Urothelium cell line (cell line): ENCODE measurements at places on chromosomes 2 and 18.

- peak; percentile 9 for DNase-seq
These were observed 562.7 kb upstream of the SLC39A10 start for GRCh38 chr2:195094330-195094729.

DNA sequence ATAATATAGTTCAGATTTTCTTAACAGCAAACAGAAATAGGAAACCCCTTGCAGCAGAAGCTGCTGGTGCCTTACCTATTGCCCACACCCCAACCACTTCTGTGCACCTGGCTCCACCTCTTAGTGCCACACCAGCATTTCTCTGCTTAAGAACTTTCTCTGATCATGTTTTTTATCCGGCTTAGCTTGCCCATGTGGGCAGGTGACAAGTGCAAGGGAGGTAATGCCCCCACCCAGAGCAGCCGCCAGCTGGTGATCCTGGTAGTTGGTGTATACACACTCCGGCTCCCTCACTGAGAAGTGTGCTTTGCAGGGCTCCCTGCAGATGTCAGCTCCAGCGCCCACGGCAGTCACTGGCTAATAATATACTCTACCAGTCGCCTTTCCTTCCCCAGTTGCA lies 126.3 kb downstream of the ALPK2 start:
- DNase-seq: no peak

- DNase-seq: no peak
These were observed at the start of gene CHRNA1 for GRCh38 chr2:174764280-174765255. TSS of gene CHRNA1 (minus strand) at chr2:174764472. CDS start at chr2:174764394, 78 bp downstream.

DNA sequence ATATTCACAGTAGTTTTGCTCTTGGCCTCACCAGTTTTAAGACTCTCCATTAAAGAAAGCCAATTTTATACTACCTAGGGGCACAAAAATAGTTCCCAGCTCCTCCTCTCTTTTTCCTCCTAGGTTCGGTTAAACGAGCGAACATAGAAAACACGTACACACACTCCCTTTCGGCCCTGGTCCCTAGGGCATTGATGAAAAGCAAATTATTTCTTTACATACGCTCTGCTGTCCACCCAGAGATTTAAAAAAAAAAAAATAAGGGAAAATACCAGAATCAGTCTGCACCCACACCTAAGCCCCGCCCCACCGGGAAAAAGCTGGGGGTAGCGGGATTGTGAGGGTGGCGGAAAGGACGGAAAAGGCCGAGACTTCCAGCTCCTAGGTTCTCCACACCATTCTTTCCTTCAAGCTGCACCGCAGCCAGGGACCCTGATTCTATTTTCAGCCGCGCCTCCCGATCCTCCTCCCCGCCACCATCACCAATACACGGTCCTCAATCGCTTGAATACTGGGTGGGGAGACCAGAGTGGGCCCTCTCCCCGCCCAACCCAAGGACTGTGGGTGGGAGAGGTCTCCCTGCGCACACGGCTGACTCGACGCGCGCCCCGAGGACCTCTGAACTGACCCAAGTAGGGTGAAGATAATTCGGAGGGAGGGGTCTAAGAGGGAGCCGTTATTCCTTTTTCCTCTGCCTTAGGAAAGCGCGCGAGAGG lies 769 bp downstream of the ATF2 start:
- DNase-seq: peak; percentile 38

DNA sequence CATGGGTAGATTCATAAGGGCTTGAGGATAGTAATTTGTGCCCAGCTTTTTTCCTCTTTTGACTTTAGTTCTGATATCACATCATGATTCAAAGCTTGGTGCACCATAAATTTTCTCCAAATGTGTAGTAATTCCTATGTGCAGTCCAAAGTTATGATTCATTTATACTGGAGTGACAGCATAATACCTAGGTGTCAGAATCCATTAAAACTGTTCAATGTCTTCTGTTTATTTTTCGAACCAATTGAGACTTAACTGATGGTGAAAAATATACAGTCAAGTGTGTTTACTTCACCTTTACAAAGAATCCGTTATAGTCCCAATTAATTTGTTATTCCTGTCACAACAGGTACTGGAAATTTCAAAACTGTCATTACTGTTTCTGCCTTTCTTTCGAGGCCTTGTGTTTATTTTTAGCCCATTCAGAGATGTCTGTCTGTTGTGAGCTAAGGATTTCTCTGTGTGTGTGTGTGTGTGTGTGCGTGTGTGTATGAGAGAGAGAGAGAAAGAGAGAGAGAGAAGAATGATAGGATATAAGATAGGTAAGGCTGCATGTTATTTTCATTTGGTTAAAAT lies 389.7 kb upstream of the ATP5MC3 start:
- DNase-seq: no peak

DNA sequence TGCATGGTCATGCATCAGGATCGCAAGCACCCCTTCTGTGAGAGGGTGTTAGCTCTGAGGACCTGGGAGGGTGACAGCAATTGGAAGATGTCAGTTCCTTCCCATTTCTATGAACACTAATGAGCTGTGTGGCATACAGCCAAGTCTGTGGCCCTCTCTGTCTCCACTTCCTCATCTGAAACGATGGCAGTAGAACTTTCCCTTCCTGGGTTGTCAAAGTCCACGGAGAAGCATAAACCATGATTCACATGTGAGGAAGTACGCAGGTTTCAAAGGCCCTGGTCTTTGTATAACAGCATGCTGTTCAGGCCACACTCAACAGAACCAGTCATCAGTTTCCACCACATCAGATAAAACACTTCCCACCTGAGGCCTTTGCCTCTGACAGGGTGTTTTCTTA lies 167.4 kb upstream of the RAB6C start:
- DNase-seq: no peak

DNA sequence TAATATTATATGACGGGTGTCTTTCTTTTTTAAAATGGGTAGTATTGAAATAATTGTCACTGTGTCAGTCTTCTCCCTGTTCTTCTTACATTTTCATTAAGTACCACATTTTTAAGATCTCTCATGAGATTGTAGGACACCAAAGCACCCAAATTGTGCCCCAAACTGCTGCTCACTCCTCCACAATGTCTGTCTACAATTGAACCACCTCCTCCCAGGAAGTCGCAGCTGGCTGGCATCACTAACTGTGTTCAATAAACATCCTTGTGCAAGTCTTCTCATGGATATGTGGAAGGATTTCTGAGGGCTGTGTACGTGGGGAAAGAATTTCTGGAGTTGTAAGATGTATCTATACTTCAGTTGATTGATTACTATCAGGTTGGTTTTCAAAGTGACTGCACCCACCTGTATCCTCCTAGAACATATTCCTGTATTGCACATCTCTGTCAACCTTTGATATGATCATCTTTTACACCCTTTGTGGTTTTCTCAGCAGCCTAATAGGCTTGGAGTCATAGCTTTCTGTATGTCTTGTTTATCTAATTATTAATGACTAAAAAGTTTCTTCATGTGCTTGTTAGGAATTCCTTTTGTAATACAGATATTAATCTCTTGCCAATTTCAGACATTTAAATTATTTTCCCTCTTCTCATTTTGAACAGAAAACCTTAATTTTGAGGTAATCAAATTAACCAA lies 774.9 kb downstream of the RNF144A start:
- no peak for DNase-seq

GRCh38 chr2:239564587-239564986 lies 163.8 kb upstream of the HDAC4 start:
- no peak for DNase-seq

GRCh38 chr2:239253264-239253663 lies 147.6 kb downstream of the HDAC4 start:
- DNase-seq: no peak

DNA sequence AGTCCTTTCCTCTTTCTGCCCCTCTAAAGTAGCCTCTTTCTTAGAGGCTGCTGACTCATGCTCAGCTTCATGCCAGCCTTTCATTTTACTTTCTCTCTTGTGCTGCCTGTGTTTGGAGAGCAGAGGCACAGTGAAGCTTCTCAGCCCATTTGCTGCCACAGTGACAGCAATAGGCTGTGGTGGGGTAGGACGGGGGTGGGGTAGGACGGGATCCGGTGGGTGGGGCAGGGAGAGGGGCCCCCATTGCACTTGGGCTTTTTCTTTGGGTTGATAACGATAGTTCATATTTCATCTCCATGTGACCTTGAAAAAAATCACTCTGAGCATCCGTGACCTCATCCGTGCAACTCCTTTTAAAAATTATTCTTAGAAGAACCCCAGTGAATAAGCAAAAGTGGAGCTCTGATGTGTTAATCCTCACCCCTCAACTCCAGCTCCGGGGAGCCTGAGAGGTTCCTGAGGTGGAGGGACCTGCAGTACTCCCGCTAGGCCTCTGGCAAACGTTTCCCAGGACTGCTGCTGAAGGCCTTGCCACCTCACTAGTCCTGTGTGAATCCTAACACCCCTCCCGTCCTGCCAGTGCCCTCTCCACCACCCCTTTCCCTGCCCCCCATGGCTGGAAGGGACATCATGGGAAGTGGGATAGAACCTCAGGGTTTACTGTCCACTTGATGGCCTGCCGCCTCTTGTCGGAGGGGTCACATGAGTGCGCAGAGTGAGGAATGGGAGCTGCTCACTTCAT lies 70.8 kb downstream of the INPP4A start:
- DNase-seq: no peak
